ENCODE measurements at places on chromosomes 7 and 10.

GRCh38 chr10:60734226-60734625 lies 44.1 kb upstream of the CDK1 start:
- DNase-seq, result no peak

GRCh38 chr10:3482200-3482993 lies 302.6 kb downstream of the KLF6 start:
- DNase-seq, result peak; percentile 83

GRCh38 chr10:46229144-46229563 lies 57.6 kb upstream of the ANTXRL start:
- DNase-seq, result no peak

- peak; percentile 26 for DNase-seq
Observed at GRCh38 chr7:94223375-94224084, 171.2 kb upstream of the COL1A2 start.

GRCh38 chr10:130354976-130355795 lies 219.0 kb downstream of the GLRX3 start:
- no peak for DNase-seq

DNA sequence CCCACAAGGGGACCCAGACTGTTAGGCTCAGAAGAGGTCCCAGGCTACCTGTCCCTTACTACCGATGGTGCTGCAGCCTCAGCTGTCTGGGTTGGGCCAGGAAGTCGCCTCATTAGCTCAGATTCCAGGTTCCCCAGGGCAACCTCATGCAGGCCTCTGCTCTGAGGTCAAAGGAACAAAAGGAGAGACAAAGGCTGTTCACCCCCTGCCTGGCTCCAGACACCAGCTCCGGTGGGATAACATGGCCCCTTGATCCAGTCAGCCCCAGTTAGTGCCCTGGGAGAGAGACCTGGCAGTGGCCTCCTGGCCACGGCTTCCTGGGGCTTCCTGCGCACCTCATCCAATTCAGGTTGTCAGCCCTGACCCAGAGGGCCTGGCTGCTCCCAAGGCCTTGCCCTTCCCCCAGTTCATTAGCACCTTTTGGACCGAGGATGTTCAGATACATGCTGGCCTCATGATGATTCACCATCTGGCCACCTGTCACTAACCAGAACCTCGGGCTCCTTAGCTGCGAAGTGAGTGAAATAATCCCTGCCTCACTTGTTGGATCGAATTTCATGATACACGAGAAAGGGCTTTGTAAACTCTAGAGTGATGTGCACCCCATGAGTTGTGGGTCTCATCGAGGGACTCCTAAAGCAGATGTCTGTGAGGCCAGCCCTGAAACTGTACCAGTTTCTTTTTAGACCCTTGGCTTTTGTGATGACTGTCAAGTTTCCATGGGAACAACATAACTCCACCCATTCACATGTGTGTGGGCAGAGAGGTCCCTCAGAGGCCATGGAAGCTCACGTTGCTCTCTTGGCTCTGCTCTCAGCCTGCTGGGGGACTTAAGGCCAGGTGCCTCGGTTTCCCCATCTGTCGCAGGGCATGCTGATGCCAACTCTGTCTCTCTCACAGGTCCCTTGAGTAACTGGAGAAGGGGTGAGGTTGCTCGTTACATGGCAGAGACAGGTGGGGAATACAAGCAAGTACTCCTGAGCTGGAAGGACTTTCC lies 79.5 kb upstream of the PCBD1 start:
- DNase-seq, result no peak

DNA sequence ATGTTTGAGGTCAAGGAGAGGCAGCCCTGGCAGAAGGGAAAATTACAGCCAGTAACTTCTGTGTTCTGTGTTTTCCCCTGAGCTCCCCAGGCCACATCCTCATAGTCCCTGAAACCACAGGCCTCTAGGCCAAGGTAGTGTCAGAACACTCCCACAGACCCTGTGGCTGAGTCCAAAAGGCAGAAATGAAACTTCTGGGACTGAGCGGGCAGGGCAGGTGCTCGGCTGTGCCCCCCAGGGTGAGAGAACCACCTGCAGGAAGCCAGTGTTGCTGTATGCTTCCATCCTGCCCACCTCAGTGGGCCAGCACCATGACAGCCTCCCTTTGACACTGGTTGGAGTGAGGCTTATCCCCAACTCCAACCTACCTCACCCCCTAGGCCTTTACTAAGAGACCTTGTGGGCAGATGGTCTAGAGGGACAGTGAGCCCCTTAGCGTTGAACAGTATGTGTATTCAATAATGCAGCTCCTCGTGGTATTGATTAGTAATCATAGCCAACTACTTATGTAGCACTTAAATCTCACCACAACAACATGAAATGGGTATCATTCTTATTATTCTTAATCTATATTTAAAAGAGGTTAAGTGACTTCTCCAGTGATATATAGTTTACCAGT lies 30.3 kb downstream of the PIK3CG start:
- no peak for DNase-seq

GRCh38 chr7:90242369-90243168 lies 2.4 kb upstream of the CFAP69 start:
- DNase-seq, result no peak

- DNase-seq, result no peak
Observed at GRCh38 chr7:93219868-93220267, 6.4 kb downstream of the HEPACAM2 start.

GRCh38 chr7:4642468-4643203 lies 39.5 kb upstream of the FOXK1 start:
- no peak for DNase-seq

- DNase-seq, result no peak
Observed at GRCh38 chr7:99190359-99191009, 17.4 kb downstream of the KPNA7 start.

GRCh38 chr7:42714356-42714755 lies 197.5 kb downstream of the C7orf25 start:
- DNase-seq, result no peak

GRCh38 chr10:14608381-14609001 lies 166.2 kb downstream of the FAM107B start:
- no peak for DNase-seq

- DNase-seq, result no peak
Observed at GRCh38 chr10:122878799-122879338, 512 bp downstream of the FAM24B start.

DNA sequence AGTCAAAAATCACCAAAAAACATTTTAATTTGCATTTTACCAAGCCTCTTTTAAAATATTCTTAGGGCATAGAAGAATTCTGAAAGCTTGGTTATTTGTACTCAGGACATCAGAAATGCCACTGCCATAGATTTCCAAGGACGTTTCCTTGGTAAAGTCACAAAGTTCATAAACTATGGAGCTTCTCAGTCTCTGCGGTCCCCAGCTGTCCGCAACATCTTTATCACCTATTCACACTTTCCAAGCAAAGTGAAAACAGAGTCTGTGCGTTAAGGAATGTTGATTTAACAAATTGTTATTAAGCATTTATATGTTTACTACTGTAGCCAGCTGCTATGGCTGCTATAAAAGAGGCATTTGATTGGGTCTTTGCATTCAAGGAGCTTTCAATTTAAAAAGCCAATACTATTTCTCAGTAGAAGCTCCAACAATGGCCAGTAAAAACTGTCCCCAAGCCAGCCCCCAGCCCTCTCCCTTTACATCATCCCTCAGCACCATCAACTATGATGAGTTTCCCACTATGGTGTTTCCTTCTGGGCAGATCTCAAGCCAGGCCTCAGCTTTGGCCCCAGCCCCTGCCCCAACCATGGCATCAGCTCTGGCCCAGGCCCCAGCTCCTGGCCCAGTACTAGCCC lies 36.8 kb downstream of the CADPS2 start:
- DNase-seq, result no peak

- no peak for DNase-seq
Observed at GRCh38 chr7:151744051-151744580, 132.8 kb downstream of the PRKAG2 start.

DNA sequence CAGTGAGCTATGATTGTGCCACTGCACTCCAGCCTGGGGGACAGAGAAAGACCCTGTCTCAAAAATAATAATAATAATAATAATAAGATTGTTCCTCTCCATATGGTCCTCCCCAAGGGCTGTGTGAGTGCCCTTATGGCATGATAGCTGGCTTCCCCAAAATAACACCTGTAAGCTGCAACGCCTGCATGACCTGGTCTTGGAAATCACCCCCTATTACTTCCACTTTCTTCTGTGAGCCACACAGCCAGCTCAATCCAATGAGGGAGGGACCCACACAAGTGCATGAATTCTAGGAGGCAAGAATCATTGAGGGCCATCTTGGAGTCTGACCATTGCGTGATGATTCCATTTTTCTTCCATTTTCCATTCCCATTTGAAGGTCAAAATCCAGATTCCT lies 82.7 kb upstream of the CALN1 start:
- no peak for DNase-seq

DNA sequence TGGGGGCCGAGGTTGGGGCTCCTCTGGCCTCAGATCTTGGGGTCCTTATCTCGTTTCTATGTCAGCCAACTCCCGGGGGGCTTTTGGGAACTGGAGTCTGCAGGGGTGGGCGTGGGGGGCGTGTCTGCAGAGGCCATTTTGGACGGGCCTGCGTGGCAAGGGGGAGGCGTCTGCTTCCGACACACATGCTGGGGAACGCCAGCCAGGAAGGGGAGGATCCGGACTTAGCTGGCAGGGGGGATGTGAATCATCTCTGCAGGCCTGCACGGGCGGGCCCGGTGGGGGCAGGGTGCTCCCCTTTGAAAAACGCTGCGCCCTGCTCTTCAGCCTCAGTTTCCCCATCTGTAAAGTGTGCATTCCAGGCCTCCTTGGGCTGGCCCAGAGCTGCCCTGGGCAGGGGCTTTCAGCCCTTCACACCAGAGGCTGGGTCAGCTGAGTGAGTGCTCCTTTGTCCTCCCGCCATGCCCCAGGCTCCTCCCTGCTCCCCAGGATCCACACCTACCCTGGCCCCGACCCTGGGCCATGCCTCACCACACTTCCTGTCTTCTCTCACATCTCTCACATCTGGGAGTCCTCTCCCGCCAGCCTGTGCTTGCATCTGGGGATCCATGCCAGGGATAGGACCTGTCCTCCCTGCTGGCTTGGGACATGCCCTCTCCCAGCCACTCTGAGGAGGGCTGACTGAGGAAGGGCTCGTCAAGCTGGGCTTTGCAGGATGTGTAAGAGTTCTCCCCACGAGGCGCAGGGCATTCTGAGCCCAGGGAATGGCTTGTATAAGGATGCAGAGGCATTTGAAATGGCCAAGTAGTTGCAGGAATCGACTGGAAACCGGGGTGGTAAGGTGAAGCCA lies 172.6 kb upstream of the TNRC18 start:
- DNase-seq, result peak; percentile 89

- DNase-seq, result no peak
Observed at GRCh38 chr10:51886438-51887068, 187.2 kb upstream of the CSTF2T start.

GRCh38 chr10:132520177-132520811 lies 17.3 kb upstream of the INPP5A start:
- DNase-seq, result peak; percentile 58

- no peak for DNase-seq
Observed at GRCh38 chr7:22551768-22552513, 52.0 kb upstream of the STEAP1B start.

- no peak for DNase-seq
Observed at GRCh38 chr7:8177109-8177933, 84.6 kb downstream of the ICA1 start.

DNA sequence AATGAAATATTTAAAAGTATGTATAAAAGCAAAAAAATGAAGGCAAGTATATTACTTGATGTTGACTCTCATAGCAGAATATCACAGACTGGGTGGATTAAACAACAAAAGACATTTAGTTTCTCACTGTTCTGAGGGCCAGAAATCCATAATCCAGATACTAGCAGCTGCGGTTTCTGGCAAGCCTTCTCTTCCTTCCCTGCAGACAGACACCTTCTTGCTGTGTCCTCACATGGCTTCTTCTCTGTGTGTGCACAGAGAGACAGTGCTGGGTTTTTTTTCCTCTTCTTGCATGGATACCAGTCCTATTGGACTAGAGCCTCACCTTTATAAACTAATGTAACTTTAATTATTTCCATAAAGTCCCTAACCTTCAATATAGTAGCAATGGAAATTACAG lies 127.9 kb upstream of the AKR1E2 start:
- DNase-seq, result no peak

DNA sequence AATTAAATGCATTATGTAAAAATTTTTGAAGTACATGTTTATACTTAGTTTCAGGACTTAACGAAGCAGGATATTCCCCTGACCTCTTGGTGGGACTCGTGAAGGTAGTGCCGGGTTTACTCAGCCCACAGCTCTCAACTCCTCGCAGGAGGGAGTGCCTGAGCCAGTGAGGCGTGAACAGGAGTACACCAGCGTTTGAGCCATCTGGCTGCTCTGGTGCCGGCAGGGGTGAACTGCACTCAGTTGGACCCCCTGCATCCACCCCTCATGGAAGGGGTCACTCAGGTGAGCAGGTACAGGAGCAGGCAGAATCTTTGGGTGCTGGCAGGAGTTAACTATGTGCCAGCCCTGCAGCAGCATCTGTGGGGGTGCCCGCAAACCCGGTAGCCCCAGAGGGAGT lies 625.1 kb upstream of the PCDH15 start:
- DNase-seq, result no peak

DNA sequence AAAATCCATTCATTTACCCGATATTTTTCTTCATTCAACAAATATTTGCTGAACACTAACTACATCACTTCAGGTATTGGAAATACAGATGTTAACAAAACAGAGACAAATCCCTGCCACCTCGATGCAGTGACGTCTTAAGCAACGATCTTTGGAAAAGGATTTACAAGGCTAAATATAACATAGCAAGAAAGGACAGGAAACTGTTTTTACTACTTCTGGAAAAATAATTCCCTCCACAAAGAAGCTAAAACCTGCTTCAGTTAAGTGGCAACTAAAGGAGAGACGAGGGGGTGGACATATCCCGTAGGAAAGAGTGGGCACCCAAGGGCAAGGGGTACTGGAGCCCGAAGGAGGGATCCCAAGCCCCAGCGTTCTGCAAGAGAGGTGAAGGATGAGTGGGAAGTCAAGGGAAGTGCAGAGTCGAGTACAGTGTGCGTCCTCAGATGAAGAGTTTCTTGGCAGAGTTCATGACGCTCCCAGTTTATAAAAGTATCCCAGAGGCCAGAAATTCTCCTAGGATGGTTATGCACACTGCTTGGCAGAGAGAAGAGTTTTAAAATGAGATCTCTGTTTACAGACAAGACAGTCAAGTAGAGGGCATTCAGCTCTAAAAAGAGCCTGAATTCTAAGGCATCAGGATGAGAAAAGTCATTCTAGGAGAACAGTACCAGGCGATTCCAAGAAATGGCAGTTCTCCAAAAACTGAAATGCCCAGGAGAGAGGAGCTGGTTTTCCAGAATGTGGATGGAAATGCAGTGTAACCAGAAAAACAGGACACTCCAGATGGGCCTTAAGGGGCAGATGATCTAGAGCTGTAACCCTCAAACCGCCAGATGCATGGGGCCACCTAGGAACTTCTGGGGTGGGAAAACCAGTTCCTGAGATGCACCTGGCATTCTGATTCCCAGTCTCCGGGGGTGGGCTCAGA lies 97.3 kb downstream of the GRB10 start:
- no peak for DNase-seq

DNA sequence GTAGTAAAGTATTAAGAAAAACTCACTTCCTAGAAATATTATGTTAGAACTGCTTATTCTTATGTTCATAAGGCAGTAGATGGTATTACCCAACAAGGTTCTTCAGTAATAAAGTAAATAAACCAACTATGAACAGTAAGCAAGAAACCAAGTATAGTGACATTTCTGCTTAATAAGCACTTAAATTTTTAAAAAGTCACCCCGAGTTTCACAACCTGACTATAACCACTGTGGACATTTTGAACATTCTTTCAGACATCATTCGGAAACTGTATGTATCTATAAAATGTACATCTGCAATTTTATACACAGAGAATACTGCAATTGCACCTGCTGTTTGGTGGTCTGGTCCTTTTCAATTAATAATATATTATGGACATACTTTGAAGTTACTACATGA lies 1073.6 kb downstream of the XPNPEP1 start:
- DNase-seq, result no peak
